Esophagus squamous epithelium (tissue), 5 donors: ENCODE measurements at places on chromosomes 3 and 15.

DNA sequence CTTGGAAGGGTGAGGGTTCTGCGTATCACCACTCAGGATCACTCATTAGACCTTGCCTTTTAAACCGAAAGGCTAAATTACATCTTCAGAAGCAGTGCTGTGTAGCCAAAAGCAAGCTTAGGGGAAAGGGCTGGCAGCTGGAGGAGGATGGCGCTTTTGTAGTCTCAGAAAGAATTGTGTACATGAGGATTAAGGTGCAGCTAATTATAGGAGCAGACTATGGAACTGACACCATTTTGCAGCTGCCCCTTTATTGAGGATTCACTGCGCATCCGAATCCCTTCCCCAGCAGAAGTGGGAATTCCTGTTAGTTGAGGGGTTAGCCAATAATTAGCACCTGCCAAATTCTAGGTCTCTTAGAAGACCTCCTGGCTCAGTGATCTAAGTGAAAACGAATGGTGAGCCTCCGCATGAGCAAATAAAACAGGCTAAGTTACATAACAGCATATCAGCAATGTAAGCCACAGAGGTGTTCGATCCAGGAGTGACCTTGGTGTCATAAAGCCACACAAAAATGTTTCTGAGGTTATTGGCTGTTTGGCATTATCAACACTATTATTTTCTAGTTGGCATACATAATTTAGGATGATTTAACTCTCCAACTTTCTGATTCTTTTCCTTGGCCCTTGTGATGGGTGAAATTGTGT lies 42.6 kb upstream of the SEMA6D start:
- DNase-seq: no peak
- no peak overlapping the region for H3K27ac ChIP-seq
- H3K4me1 ChIP-seq: peaks cover 9% of the 10 kb centered on the region
- no peaks in the 10 kb centered on the region for H3K27me3 ChIP-seq
- no peaks in the 10 kb centered on the region for H3K36me3 ChIP-seq
- H3K4me3 ChIP-seq: no peak overlapping the region

DNA sequence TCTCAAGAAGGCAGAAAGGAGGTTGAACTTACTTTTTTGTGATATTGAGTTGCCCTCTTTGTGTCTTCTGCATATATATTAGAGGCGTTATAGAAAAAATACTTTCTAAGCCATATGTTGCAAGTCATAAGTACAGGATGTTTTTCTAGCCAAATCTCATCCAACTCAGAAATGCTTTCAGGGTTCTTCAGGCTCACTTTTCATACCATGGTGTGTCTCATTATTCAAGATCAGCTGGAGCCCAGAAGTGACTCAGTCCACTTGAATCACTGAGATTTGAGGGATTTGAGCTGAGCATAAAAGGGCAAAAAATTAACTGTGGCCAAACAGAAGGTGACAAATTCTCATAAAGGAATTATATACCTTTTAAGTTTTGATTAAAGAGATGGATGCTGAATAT lies 157.3 kb downstream of the WNT5A start:
- no peaks in the 10 kb centered on the region for H3K4me1 ChIP-seq
- H3K36me3 ChIP-seq: no peaks in the 10 kb centered on the region
- no peaks in the 10 kb centered on the region for H3K27me3 ChIP-seq
- no peak for DNase-seq

GRCh38 chr15:66019826-66020398 lies 150.6 kb downstream of the RAB11A start:
- H3K27ac ChIP-seq: no peak overlapping the region
- H3K4me1 ChIP-seq: no peaks in the 10 kb centered on the region
- no peaks in the 10 kb centered on the region for H3K27me3 ChIP-seq
- DNase-seq: no peak

DNA sequence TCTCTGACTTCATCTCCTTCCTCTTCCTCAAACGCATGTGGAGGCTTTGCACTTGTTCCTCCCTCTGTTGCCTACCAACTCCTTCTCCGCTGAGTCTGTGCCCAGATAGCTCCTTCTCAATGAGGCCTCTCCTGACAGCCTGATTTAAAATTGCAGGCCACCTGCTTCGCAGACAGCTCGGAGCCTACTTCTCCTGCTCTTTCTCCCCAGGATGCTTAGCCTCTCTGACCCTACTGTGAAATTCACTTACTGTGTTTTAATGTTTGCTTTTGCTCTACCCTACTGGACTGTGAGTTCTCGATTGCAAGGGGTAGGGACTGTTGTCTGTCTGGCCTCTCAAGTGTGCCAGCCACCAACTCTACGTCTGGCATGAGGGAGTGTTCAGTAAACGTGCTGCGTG lies 83.4 kb downstream of the EEFSEC start:
- DNase-seq: no peak
- no peaks in the 10 kb centered on the region for H3K36me3 ChIP-seq
- H3K4me1 ChIP-seq: no peaks in the 10 kb centered on the region
- no peaks in the 10 kb centered on the region for H3K27me3 ChIP-seq
- no peak overlapping the region for H3K4me3 ChIP-seq

- peaks cover 12% of the 10 kb centered on the region for H3K36me3 ChIP-seq
- H3K27me3 ChIP-seq: no peaks in the 10 kb centered on the region
- H3K27ac ChIP-seq: peak overlapping the region; percentile 30
- peaks cover 19% of the 10 kb centered on the region for H3K4me1 ChIP-seq
Measured at GRCh38 chr3:125032100-125032643, 23.6 kb downstream of the HEG1 start.

GRCh38 chr3:127093312-127093711 lies 99.6 kb upstream of the PRR23E start:
- no peak for DNase-seq
- no peaks in the 10 kb centered on the region for H3K4me1 ChIP-seq
- H3K27ac ChIP-seq: no peak overlapping the region
- H3K27me3 ChIP-seq: no peaks in the 10 kb centered on the region

DNA sequence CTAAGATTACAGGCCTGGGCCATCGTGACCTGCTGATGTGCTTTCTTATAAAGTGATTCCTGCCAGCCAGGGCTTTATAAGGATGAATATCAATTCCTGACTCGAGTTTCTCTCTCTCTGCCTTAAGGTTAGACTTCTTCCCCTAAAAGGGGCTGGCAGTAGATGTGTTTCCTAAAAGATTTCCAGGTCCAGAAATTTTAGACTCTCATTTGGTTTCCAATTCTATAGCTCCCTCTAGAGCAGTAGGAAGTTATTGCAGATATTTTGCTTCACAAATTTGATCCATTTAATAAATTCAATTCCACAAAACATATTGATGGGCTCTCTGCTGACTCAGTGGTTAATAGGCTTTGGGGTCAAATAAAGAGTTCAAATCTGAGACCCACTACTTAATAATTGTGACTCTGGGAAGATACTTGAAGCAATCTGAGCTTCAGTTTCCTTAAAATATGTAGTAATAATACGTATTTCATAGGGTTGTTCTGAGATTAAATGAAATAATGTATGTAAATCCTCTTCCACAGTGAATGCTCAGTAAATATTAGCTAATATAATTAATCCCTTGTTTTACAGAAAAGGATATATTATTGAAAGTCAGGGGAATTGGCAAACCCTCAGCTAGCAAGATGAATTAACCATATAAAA lies 2.1 kb downstream of the TRIM69 start:
- H3K36me3 ChIP-seq: no peaks in the 10 kb centered on the region
- H3K27me3 ChIP-seq: no peaks in the 10 kb centered on the region
- no peaks in the 10 kb centered on the region for H3K4me1 ChIP-seq
- no peak for DNase-seq

DNA sequence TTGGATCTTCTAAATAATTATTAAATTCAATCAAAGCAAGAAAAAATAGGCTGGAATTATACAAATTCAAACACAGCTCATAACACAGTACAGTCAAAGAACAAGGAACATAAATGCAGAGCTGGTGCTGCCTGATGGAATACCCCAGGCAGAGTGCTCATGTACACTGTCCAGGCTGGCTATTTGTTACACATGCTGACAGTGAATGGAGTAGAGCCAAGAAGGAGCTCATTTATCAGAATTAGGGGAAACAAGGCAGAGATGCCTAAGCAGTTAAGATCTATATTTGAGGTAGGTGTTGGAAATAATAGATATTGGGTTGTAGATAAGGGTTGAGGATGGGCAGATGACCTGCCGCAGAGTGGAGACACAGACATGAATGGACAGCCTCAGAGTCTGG lies 788.2 kb upstream of the ARPP21 start:
- no peaks in the 10 kb centered on the region for H3K36me3 ChIP-seq
- H3K27ac ChIP-seq: no peak overlapping the region
- H3K4me3 ChIP-seq: no peak overlapping the region
- H3K4me1 ChIP-seq: no peaks in the 10 kb centered on the region
- H3K27me3 ChIP-seq: no peaks in the 10 kb centered on the region

DNA sequence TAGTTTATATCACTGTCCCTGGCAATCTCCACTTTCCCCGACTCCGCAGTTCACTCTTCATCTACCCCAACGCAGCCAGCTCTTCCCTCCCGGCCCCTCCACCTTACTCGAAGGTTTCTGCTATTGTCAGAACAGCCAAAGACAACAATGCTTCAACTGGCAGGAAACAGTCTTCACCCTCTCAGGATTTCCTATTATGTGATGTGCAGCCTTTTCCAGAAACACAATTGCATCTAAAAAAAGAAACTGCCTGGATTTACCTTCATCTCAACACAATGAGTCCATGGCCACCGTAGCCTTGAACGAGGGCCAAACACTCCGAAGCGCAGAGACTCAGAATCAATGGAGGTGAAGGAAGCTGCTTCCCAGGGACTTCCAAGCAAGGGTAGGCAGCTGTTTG lies 182.1 kb upstream of the TSC22D2 start:
- H3K36me3 ChIP-seq: no peaks in the 10 kb centered on the region
- DNase-seq: no peak
- peaks cover 6% of the 10 kb centered on the region for H3K4me1 ChIP-seq
- no peaks in the 10 kb centered on the region for H3K27me3 ChIP-seq
- no peak overlapping the region for H3K27ac ChIP-seq
- no peak overlapping the region for H3K4me3 ChIP-seq

DNA sequence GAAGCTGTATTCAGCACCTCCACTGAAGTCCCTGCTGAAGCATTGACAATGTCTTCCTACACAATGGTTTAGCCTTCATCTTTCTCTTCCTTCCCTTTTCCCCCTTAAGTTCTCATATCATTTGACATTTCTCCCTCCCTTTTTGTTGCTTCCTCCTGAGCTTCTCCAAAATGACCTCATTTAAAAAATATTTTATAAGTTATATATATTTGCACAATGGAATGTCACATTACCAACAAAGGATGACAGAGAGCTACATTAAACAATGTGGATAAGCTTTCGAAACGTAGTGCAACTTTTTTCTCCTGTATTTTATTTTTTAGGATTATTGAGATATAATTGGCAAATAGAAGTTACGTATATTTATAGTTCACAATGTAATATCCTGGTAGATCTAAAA lies 13.2 kb upstream of the DLG1 start:
- no peaks in the 10 kb centered on the region for H3K27me3 ChIP-seq
- no peak for DNase-seq
- no peak overlapping the region for H3K27ac ChIP-seq
- no peaks in the 10 kb centered on the region for H3K36me3 ChIP-seq
- no peak overlapping the region for H3K4me3 ChIP-seq
- peaks cover 15% of the 10 kb centered on the region for H3K4me1 ChIP-seq

GRCh38 chr15:48992545-48992944 lies 28.8 kb upstream of the SHC4 start:
- no peak for DNase-seq
- H3K4me3 ChIP-seq: no peak overlapping the region
- no peak overlapping the region for H3K27ac ChIP-seq
- H3K4me1 ChIP-seq: no peaks in the 10 kb centered on the region
- no peaks in the 10 kb centered on the region for H3K27me3 ChIP-seq

DNA sequence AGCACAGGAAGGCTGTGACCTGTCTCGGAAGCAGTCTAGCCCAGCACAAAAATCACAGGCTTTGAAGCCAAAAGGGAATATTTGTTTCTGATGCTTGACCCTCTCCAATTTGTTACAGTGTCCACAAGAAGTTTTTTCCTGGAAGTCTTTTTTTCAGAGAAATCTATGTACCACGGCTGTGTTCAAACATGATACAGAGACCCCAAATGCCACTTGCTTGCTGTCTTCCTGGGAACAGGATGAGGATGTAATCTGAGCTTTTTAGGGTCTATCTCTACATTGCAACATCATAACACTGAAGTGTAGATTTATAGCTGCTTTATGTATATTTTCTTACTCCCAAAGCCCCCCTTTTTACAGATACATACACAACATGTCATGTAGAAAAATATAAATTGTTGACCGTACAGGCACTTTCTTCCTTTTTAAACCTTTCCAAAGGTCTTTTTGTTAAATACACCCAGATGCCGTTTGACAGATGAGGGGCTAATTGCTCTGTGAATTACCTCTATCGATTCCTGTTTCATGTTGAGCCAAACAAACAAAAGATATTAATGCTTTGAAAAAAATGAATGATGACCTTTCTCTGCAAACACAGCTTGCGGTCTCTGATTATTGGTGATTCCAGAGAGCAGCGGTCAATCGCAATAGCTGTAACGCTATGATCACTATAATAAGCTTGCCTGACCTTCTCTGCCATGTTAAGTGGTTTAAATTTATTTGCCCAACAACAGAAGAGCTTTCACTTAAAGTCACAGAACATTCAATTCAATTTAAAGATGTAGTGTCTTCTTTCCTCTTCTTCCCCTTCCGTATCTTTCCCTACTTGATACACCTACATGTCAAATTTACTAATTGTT lies 875.9 kb upstream of the NR2F2 start:
- no peaks in the 10 kb centered on the region for H3K4me1 ChIP-seq
- no peaks in the 10 kb centered on the region for H3K27me3 ChIP-seq
- H3K27ac ChIP-seq: no peak overlapping the region
- no peak for DNase-seq

DNA sequence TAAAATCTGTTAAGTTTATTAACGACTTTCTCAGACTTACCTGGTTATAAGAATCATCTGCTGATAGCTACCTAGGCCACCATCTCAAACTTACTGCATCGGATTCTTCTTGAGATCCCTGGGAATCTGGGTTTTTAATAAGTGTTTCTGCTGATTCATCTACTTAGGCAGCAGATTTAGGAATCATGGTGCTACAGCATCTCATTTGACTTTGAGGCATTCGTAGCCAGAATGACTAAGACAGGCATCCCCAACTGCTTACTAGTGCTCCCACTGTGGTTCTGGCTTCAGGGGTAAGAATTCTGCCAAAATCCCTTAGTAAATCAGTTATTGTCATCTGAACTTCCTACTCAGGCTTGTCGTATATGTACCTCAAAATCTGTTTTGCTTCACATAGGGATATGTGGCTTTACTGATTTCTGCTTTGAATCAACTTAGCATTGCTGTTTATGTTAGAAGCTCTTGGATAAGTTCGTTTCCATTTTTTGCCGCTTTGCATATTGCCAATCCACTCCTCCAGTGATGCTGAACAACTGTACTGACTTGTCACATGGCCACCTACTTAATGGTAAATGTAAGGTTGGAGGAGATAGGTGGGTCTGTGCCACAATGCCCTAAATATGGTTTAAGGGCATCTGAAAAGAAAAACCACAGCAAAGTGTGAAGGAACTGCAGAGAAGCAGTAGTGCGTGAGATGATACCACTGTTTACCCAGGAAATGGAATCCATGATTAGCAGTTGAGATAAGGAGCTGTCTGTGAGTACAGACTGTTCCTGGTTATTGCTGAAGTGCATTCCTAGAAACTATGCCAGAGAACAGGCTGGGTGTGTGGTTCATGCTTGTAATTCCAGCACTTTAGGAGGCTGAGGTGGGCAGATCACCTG lies 60.3 kb downstream of the MAP6D1 start:
- H3K36me3 ChIP-seq: peaks cover 71% of the 10 kb centered on the region
- no peaks in the 10 kb centered on the region for H3K27me3 ChIP-seq
- H3K4me3 ChIP-seq: no peak overlapping the region
- DNase-seq: no peak
- no peak overlapping the region for H3K27ac ChIP-seq

GRCh38 chr3:64554096-64554920 lies 133.5 kb downstream of the ADAMTS9 start:
- H3K4me1 ChIP-seq: no peaks in the 10 kb centered on the region
- H3K4me3 ChIP-seq: no peak overlapping the region
- no peaks in the 10 kb centered on the region for H3K36me3 ChIP-seq
- DNase-seq: no peak
